RWPE1 (cell line): ENCODE measurements at places on chromosomes 6 and 20.

- no peak for DNase-seq
Observed at GRCh38 chr6:36201612-36202011, 5.1 kb downstream of the BRPF3 start.

DNA sequence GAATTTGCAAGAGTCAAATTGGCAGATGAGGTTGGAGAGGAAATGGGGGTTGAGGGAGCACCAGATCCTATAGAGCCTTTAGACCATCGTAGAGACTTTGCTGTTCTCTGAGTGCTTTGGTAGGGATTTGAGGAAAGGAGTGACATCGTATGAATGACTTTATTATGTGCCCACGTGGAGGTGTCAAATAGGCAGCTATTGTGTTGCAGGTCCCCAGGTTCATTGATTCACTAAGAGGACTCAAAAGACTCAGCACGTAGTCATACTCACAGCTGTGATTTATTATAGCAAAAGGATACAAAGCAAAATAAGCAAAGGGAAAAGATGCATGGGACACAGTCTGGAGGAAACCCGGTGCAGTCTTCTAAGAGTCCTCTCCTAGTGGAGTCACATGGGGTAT, 2.2 kb downstream of the MTRES1 start:
- no peak for DNase-seq

DNA sequence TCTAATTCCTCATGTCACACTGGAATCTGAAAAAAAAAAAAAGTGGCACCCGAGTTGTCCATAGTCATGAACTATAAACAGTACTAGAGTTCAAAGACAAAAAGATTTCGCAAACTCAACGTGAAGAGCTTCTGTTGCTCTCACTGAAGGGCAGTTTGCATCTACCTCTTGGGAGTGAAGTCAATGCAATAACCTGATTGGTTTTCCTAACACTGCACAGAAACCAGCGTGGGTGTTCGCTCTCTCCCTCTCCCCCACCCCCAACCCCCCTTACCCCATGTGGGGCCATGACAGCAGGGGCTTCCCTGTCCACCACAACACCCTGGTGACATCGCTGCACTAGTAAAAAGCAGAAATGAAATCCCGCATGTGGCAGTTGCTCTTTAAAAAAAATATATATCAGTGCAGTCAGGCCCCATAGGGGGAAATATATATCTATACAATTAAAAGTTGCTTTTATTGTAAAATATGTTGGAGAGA, 66.9 kb downstream of the GMPR start:
- DNase-seq: no peak

- no peak for DNase-seq
Observed at GRCh38 chr20:2303673-2304072, 7.9 kb downstream of the TGM3 start.

- no peak for DNase-seq
Observed at GRCh38 chr6:113412589-113413357, 444.4 kb upstream of the MARCKS start.

DNA sequence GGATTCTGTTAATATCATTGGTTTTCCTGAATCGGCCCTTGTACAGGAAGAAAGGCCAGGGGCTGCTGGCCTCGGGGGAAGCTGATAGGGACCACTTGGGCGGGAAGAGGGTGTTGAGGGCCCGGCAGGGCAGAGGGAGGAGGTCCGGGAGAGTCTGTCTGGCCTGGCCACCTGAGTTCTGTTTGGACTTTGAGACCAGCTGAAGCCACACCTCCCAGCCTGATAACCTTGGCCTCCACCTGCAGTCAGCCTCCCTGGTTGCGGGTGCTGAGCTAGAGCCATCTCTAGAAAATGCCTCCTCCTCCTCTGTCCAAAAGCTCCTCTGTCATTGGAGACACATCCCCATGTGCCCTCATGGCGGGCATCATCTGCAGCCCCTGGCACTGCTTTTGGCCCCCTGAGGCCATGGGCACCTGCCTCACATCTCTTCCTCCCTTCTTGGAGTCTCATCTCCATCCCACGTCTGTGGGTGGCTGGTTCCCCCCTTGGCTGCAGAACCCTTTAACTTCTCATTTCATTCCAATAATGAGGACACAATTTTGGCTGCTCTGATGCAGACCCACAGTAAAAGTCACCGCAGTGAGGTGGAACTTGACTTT, 16.6 kb downstream of the APCDD1L start:
- no peak for DNase-seq

- peak; percentile 17 for DNase-seq
Observed at GRCh38 chr6:12608016-12608860, 108.3 kb upstream of the PHACTR1 start.

DNA sequence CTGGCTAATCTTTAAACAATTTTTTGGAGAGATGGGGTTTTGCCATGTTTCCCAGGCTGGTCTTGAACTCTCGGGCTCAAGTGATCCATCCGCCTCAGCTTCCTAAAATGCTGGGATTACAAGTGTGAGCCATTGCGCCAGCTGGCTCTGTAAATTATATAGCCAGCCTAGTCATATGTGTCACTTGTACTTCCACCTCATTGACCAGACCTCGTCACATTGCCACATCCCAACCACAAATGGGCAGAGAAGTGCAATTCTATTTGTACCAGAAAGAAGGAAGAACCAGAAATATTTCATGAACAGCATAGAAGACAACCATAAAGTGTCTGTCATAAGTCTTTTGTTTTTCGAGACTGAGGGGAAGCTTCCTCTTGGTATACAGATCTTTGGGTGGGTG, 304.9 kb upstream of the RNF24 start:
- DNase-seq: no peak

- no peak for DNase-seq
Observed at GRCh38 chr20:33875055-33875454, 63.9 kb downstream of the CHMP4B start.

GRCh38 chr6:1600063-1600763, 9.5 kb upstream of the FOXC1 start:
- no peak for DNase-seq

GRCh38 chr20:9483131-9483530, 31.3 kb upstream of the LAMP5 start:
- no peak for DNase-seq

DNA sequence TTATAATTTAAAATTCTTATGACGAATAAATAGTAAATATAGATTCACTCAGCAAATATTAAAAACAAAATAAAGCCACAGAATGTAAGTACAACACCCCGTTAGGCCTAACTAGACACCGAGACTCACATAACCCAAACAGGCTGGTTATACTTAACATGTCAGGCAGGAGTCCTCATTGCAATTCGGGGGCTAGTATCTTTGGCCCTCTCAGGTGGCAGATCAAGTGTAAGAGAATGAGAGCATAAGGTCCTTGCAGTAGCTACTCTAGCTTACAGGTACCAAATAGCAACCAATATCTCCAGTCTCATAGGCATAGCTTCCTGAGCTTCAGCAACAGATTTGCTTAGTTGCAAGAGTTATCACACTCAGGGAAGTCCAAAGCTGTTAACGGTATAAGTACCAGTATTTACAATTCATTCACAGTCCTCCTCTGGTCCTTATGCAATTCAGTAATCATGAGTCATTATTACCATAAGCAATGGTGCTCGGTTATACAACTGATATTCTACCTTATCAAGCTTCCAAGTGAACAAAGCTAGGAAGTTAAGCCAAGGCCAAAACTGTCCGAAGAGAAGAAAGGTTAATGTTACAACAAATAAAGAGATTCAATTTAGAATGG, 20.1 kb downstream of the REV3L start:
- DNase-seq: peak; percentile 33

GRCh38 chr6:100517633-100518032, 52.9 kb upstream of the SIM1 start:
- DNase-seq: no peak

DNA sequence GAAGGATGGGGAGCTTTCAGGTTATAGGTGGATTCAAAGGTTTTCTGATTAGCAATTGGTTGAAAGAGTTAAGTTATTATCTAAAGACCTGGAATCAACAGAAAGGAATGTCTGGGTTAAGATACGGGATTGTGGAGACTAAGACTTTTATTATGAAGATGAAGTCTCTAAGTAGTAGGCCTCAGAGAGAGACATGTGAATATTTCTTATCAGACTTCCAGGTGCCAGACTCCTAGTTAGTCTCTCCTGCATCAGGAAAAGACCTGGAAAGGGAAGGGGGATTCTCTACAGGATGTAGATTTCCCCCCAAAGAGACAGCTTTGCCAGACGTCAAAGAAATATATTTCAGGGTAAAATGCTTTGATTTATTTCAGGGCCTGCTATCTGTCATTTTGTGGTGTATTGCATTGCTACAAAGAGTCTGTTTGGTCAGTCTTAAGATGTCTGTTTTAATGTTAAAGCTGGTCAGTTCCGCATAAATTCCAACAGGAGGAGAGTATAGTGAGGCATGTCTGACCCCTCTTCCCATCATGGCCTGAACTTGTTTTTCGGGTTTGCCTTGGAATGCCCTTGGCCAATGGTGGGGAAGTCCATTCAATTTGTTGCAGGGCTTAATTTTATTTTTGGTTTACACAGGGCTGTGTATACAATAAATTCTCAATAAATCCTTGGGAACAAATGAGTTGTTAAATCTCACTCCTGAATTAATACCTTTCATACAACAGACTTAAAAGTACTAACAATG, 103.4 kb upstream of the RALGAPA2 start:
- DNase-seq: no peak

- DNase-seq: no peak
Observed at GRCh38 chr6:26377719-26378118, 5.2 kb upstream of the BTN2A2 start.

DNA sequence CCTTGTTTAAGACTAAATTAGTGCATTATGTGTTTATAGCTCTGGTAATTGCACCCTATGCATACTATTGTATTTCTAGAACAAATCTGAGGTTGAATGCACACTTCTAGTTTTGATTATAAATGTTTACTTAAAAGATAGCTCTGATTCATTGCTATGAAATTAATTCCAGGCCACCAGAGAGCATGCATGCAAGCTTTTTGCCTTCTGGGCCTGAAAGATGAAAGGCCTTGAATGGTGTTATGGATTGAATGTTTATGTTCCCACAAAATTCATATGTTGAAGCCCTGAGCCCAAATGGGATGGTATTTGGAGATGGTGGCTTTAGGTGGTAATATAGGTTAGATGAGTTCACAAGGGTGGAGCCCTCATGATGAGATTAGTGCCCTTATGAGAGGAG, 695.0 kb upstream of the MAP3K7 start:
- no peak for DNase-seq

GRCh38 chr20:19256085-19256484, 43.6 kb downstream of the SLC24A3 start:
- DNase-seq: no peak

DNA sequence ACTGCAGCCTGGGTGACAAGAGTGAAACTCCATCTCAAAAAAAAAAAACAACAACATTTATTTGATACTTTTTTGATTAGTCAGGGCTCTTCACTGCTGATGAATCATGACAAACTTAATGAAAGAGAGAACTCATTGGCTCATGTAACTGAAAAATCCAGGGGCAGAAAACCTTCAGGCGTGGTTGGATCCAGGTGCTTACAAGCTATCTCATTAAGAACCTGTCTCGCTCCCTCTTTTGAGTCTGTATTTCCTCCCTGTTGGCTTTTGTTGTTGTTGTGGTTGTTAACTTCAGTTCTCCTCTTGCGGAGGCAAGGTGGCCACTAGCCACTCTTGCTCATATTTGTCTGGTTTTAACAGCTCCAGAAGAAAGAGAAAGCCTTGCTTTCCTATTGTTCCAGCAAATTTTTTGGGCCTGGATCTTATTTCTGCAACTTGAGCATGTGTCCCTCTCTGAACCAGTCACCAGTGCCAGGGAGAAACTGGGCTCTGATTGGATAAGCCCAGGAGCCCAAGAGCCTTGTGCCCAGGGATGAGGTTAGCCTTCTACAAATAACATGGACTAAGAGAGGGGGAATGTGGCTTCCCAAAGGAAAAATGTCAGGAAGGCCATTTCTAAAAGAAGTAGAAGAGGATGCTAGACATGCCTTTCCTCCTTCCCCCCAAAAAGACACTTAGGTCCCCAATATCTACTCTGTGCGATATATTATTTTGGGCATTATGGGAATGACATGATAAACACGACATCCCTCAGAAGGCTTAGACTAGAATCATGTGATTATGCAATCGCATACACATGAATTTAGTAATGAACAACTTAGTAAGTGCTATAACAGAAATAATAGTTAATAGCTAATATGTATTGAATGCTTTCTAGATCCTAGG, 64.5 kb downstream of the PHACTR2 start:
- DNase-seq: no peak

DNA sequence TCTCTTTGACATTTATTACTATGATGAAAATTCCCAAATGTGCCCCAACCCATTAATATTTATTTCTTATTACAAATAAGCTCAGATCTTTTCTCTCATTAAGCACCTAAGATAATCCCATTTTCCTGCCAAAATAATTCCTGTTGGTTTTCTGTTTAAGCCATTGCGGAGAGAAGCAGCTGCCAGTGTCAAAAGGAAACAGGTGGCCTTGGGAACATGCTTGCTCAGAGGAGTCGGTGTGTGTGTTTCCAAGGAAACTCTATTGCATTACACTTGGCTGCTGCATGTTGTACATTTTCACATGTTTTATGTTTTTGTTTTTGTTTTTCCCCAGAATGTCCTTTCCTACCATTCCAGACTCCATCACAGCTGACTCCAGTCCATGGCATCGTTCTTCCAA, 56.4 kb downstream of the CD24 start:
- DNase-seq: no peak

DNA sequence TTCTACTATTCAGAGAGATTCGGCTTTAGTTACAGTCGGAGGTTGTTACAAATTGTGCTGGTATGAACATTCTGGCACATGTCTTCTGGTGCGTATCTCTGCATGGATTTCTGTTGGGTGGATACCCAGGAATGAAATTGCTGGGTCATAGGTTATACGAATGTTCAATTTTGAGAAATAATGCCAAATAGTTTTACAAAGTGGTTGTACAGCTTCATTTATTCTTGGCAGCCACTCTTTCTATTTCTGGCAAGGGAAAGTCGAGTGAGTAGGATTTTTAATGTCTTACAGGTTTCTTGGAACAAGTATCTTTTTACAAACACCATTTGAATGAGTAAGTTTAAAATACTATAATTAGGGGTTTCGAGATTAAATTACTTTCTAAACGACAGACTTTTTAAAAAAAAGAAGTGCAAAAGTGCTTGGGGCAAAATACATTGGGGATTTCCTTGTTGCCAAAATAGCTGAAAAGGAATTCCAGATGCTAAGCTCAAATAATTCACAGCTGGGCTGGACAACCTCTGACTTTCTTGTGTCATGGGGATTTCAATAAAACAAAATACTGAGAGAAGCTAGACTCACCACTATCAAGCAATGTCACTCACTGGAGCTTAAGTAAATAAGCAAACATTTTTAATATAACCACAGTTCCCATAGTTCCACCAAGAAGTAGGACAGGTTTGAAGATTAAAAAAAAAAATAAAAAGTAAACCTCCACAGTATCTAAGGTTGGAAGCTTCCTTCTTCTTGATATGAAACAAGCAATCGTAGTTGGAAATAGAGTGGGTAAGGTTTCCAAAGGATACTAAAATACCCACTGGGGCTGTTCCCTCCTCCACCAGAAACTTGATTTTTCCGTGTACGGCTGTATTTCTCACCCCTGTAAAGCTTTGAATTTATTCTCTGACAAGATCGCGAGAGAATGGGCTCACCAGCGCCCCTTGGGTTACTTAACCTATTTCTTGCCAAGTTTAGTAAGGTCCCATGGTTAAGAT, 21.6 kb upstream of the GFOD1 start:
- DNase-seq: no peak

GRCh38 chr6:89987830-89988229, 93.6 kb downstream of the GJA10 start:
- DNase-seq: no peak
